GOT3 (cell line): ENCODE measurements at places on chromosomes 6 and 20.

- no peak for DNase-seq
These were observed 176.5 kb upstream of the GJE1 start for GRCh38 chr6:141956046-141956761.

GRCh38 chr6:46368169-46368536, 123.1 kb downstream of the RCAN2 start:
- no peak for DNase-seq

DNA sequence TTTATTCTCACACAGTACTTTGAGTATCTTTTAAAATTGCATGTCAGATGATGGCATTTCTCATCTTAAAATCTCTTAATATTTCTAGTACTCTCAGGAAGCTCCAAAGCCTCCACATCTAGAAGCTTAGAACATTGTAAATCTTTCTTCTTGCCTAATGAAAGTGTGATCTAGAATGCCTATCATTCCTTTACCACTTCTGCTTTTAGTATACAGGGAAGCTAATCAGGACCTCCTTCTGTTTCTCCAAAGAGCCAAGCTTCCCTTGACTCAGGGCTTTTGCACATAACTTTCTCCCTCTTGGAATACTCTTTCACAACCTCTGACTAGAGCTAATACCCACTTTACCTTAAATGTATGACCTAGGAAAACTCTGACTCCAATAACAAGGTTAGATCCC, 7.5 kb upstream of the ELOVL4 start:
- no peak for DNase-seq

GRCh38 chr6:29201966-29202365, 31.3 kb downstream of the OR2J2 start:
- DNase-seq: no peak

DNA sequence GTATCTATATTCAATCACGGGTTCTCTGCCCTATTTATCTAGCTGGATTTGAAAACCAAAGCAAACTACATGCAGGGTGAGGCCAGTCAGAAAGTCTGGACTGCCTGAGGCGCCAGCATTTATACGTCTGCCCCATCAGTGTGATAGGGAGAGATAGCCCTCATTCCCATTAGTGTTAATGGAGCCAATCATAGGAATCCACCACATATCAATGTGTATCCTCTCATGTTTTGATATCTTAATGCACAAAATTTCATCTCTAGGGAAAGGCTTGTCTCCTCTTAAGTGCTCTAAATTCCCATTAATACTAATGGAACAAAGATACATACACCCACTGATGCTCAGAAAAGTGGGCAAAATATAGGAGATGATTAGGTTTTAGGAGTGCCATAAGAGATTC, 376.2 kb downstream of the BTBD3 start:
- no peak for DNase-seq

DNA sequence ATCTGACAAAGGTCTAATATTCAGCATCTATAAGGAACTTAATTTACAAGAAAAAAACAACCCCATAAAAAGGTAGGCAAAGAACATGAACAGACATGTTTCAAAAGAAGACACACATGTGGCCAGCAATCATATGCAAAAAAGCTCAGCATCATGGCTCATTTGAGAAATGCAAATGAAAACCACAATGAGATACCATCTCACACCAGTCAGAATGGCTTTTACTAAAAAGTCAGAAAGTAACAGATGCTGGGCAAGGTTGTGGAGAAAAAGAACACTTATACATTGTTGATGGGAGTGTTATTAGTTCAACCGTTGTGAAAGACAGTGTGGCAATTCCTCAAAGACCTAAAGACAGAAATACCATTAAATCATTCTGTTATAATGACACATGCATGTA, 289.9 kb upstream of the MMS22L start:
- no peak for DNase-seq

GRCh38 chr20:32842688-32843524, 15.8 kb upstream of the EFCAB8 start:
- no peak for DNase-seq

- DNase-seq: no peak
These were observed 248.3 kb downstream of the GRM1 start for GRCh38 chr6:146277142-146277541.
